IMR-90 (cell line): ENCODE measurements at places on chromosomes 6 and 20. TPM values are rescaled to one million over a fixed set of nuclear protein-coding genes. Genes with fewer than 3 reads are reported as not detected.

The COX4I2 gene
- total RNA-seq, result not detected in 2 replicates

The BACH2 gene
- 1.1 and 1.3 TPM in 2 replicates for total RNA-seq

The C6orf141 gene
- not detected in 2 replicates for total RNA-seq

The HINT3 gene
- 6.5 and 9.4 TPM in 2 replicates for total RNA-seq

GRCh38 chr6:39196673-39197091 is 32.6 kb downstream of the KCNK5 start:
- no peaks in the 10 kb centered on the region for H3K27me3 ChIP-seq
- no peaks in the 10 kb centered on the region for H3K36me3 ChIP-seq
- H3K4me1 ChIP-seq, result no peaks in the 10 kb centered on the region
- no peak overlapping the region for H3K27ac ChIP-seq

DNA sequence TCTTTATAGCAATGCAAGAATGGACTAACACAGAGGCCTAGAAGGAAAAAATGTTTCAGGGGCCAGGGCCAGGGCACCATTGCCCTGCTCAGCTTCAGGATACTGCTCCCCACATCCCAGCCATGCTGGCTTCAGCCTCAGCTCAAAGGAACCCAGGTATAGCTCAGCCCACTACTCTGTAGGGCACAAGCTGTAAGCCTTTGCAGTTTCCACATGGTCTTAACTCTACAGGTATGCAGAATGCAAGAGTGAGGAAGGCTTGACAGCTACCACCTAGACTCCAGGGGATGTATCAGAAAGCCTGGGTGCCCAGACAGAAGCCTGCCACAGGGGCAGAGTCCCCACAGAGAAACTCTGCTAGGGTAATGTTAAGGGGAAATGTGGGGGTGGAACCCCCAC is 10.5 kb upstream of the TTK start:
- H3K27ac ChIP-seq, result no peak overlapping the region
- no peak for DNase-seq
- no peak overlapping the region for H3K4me3 ChIP-seq
- no peaks in the 10 kb centered on the region for H3K36me3 ChIP-seq
- H3K27me3 ChIP-seq, result peaks cover 9% of the 10 kb centered on the region

GRCh38 chr6:7176208-7176607 is 68.4 kb downstream of the RREB1 start:
- no peak for DNase-seq
- H3K4me3 ChIP-seq, result no peak overlapping the region
- H3K4me1 ChIP-seq, result peaks cover 11% of the 10 kb centered on the region
- peaks cover 10% of the 10 kb centered on the region for H3K36me3 ChIP-seq

DNA sequence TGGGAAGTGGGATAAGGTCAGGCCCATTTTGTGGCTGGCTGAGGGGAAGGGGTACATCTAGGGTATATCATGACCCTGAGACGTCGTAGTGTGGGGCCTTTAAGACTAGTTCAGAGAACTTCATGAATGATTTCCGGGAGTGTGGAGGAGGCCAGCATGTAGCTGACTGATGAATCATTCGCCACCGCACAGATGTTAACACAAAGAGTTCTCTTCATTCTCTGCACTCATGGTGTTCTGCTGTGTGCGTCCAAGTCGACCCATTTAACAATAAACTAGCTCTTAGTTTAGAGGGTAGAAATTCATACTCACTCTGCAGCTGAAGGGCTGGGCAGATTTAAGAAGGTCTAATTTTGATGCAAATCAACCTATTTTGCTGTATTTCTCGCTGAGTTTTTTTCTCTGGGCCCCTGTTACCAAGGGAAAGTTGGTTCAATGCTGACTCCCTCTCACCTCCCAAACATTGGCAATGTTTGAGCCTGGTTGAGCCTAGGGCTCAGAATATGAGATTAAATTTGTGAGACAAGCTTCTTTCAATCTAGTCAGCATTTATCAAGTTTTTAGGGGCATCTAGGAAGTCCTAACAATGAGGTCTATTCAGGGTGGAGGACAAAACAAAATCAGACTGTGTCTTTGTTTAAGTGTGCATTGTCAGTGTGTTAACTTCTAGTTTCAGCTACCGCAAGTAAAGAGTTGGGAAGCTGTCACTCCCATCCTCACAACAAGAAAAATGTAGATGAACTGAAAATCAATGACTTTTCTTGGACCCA is 106.8 kb upstream of the CBLN4 start:
- H3K36me3 ChIP-seq, result no peaks in the 10 kb centered on the region
- H3K4me1 ChIP-seq, result no peaks in the 10 kb centered on the region
- H3K27ac ChIP-seq, result no peak overlapping the region
- H3K4me3 ChIP-seq, result no peak overlapping the region

- no peaks in the 10 kb centered on the region for H3K27me3 ChIP-seq
- H3K4me3 ChIP-seq, result no peak overlapping the region
- H3K27ac ChIP-seq, result no peak overlapping the region
- DNase-seq, result no peak
- peaks cover 24% of the 10 kb centered on the region for H3K36me3 ChIP-seq
Measured at GRCh38 chr6:166614171-166614583, 12.9 kb downstream of the RPS6KA2 start.

GRCh38 chr6:65170273-65170672 is 536.8 kb downstream of the EYS start:
- H3K4me3 ChIP-seq, result no peak overlapping the region
- no peaks in the 10 kb centered on the region for H3K4me1 ChIP-seq
- DNase-seq, result peak; percentile 18
- H3K27me3 ChIP-seq, result no peaks in the 10 kb centered on the region
- H3K36me3 ChIP-seq, result no peaks in the 10 kb centered on the region

DNA sequence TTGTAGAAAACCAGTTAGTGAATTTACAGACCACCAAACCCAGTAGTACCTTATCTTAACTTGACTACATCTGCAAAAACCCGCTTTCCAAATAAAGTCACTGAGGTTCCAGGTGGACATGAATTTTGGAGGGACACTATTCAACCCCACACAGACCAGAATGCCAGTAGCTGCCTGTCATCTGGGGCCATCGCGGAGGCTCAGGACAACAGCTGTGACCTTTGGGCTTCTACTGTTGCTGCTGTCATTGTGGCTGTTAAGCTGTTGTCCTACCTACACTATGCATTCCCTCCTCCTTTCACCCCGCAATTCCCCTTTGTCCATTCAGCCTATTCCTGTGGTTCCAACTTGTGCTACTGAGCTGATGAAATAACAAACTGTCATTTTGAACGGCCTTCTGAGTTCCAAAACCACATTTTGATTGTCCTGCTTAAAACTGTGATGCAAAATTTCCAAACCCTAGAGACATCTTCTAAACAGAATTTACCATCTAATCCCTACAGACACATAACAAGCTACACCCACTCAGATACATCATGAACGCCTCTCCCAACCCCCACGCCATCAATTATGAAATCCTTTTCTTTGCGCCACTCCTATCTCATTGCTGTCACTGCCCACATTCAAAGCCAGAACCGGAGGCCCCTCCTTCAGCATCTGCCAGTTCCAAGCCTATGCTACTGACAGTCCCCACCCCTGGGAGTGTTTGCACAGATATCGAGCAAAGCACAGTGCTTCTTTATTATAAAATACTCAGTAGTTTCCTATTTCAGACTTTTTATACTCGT is 125.0 kb downstream of the C6orf118 start:
- H3K4me3 ChIP-seq, result no peak overlapping the region
- H3K27me3 ChIP-seq, result no peaks in the 10 kb centered on the region
- H3K36me3 ChIP-seq, result no peaks in the 10 kb centered on the region

GRCh38 chr6:141123049-141123448 is 1009.7 kb upstream of the GJE1 start:
- H3K4me3 ChIP-seq, result no peak overlapping the region
- H3K27me3 ChIP-seq, result no peaks in the 10 kb centered on the region
- H3K27ac ChIP-seq, result no peak overlapping the region
- peak; percentile 15 for DNase-seq
- no peaks in the 10 kb centered on the region for H3K4me1 ChIP-seq
